ENCODE measurements at places on chromosomes 1 and 21.

DNA sequence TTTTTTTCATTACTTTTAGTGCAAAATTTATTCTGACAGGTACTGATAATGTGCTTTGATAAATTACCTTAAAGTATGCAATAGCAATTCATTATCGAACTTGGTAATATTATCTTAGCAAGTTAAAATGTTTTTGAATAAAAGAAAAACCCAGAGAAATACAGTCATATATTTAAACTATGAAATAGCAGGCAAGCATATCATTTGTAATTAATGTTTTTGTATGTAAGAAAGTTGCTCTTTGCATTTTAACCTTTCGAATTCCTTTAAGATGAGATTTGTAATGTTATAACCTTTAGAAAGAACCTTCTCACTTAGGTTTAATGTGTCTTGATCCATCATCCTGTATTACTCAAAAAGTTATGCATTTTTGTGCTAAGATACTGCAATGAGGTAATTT, 585.6 kb downstream of the PTBP2 start:
- DNase-seq, result no peak

GRCh38 chr1:15406614-15407559, 2.8 kb upstream of the EFHD2 start:
- DNase-seq, result no peak

DNA sequence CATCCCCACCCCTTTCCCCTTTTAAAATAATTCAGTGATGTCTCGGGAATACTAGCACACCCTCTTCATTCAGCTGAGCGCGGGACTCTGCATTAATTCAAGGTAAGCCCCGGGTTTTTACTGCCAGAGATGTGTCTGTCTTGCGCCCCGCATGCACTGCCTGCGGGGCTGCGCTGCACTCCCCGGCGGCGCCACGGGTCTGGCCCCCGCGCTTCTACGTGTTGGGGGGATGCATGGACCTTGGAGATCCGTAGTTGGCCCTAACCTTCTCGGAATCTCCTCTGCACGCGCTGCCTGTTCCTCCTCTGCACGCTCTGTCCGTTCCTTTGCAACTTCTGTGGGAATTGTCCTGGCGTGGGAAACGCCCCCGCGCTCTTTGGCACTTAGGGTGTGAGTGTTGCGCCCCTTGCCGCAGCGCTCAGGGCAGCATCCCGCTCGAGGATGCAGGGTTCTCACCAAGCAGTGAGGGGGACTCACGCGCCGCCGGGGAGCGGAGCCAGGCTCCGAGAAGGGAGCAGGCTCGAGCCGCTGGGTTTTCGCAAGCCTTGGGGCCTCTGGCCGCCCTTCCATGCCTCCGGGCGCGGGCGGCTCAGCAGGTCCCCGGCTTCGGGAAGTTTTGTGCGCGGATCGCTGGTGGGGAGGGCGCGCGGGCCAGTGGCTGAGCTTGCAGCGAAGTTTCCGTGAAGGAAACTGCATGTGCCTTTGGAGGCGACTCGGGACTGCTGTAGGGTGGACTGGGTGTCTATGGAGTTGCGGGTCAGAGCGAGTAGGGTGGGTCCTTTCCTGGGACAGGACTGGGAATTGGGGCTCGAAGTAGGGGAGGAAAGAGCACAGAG, 165.1 kb upstream of the CACNA1E start:
- no peak for DNase-seq

DNA sequence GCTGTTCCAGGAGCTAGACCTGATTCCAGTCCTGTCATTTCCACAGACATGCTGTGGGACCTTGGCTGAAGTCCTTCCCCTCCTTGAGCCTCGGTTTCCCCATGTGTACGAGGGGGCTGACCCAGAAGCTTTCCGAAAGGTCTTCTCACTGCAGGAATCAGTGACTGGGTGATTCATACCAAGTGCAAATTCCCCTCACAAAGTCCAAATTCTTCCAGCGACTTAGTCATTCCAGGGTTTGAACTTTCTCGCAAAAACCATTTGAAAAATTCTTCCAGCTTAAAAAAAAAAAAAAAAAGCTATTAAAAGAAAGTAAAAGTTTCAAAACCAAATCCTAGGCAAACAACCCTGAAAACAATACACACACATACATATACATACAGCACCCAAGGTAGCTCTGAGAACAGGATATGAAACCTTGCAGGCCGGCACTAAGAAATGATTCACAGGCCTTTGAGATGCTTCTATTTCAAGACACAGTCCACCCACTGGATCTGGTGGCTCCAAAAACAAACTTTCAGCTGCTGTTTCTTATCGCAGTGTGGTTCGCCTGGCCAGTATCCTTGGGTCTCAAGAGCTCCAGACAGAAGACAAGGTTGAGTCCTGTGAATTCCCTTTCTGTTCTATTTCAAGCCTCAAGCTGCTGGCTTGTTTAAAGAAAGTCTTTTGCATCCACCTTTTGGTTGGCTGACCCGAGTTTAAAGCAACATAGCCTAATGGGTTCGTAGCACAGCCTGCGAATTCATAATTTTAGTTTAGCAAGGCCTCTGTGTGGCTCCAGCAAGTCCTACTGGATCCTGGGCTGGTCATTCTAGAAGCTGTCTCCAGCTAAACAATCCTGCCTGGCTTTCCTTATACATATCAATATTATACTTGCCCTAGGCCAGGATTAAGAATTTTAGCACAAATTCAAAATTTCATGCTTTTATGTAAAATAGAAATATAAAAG, 18.0 kb upstream of the ID3 start:
- no peak for DNase-seq

- DNase-seq, result no peak
Measured at GRCh38 chr1:13759072-13759471, 59.1 kb downstream of the PRDM2 start.

GRCh38 chr1:185373813-185374529, 56.9 kb upstream of the IVNS1ABP start:
- DNase-seq, result no peak

- DNase-seq, result no peak
Measured at GRCh38 chr1:213526306-213526705, 461.5 kb upstream of the PROX1 start.

DNA sequence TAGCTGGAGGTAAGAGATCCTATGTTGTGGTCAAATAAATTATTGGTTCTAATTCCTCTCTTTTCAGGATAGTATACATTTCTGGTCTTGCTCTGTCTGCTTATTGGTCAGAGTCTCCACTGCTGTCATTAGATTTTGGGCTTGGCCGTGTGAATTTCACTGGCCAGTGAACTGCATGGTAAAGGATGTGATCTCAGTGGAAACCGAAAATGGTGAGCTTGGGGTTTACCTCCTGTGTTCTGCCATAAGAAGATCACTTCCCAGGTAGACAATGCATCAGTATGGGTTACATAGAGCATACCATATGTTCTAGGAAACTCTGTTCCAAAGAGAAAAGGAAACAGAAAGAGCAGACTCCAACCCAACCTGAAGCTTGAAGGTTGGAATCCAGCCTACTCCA, 1123.3 kb upstream of the B3GALT2 start:
- DNase-seq, result no peak

GRCh38 chr1:244896550-244896949, 32.2 kb upstream of the HNRNPU start:
- no peak for DNase-seq

DNA sequence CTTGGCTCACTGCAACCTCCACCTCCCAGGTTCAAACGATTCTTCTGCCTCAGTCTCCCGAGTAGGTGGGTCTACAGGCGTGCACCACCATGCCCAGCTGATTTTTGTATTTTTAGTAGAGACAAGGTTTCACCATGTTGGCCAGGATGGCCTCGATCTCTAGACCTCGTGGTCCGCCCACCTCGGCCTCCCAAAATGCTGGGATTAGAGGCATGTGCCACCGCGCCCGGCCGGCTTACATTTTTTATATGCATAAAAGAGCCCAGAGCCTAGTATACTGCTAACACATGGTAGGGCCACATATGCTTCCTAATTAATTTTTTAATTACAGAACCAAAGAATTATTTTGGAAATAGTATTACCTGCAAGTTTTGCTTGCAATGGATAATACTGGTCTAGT, 1325.4 kb downstream of the PLA2G4A start:
- DNase-seq, result no peak

DNA sequence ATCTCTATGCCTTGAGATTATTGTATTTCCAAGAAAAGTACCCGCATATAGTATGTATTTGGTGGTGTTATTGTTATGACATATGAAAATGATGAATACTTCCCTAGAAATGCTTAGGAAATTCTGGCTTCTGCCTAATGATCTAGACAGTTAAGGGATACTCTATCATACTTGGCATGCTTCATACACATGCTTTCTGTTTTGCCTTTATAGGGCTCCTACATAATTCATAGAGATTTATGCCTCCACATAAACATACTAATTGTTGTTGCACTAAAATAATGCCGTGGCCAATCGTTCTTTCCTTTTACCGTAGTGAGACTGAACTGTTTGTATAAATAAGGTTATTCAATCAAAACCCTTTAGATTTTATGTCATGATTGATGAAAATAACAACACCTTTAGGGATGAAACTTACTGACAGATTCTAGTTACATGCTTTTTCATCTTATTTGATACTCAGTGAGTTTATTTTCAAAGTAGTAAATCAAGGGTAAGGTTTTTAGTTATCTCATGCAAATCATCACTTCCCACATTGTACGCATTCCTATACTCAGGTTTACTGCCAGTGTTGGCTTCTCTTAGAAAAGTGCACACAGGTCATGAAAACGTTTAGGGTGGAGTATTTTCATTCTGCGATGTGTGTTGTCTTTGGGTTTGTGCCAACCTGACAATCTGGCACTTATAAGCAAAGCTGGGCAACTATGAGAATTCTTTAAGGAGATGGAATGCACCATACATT, 40.5 kb upstream of the SCYL3 start:
- no peak for DNase-seq

- no peak for DNase-seq
Measured at GRCh38 chr1:65259816-65260215, 49.5 kb upstream of the DNAJC6 start.

DNA sequence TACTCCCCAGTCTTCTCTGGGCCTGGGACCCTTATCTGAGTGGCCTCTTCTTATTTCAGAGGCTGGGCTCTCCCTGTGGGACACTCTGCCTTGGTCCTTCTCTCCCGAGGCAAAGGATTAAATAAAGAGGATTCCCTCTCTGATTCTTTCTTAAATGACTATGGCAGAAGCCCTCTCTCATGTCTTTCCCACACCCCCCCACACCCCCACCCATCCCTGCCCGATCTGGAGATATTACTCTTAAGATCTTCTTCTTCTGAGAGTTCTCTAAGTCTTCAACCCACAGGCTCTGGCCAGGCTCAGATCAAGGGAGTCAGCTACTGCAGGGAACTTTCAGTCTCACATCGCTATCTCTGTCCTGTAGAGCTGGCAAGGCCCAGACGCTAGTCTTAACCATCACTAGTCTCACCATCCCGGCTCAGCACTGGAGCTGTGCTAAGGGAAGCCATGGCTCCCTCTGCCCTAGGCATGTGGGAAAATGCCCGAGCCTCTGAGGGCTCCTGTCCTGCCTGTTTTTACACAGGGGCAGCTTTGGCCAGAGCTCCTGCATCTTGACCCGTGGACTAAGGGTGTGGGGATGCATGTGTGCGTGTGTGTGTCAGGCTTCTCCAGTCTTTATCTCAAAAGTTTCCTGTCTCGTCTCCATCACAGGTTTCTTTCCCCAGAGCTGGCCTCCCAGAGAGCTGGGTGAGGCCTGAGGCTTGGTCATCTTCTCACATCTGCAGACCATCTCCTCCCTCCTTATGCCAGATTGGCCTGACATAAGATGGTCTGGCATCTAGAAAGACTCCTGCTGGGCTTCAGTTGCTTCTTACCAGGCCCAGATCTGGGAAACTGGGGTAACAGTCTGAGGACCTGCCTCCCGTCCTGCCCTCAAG, 36.7 kb downstream of the LGR6 start:
- DNase-seq, result no peak

GRCh38 chr21:29961291-29962027, 21.7 kb upstream of the GRIK1 start:
- no peak for DNase-seq

- no peak for DNase-seq
Measured at GRCh38 chr1:152167835-152168534, 9.0 kb upstream of the RPTN start.

GRCh38 chr1:50667710-50668356, 244.6 kb upstream of the DMRTA2 start:
- no peak for DNase-seq

- DNase-seq, result no peak
Measured at GRCh38 chr21:42406201-42406621, 2.5 kb downstream of the UBASH3A start.

DNA sequence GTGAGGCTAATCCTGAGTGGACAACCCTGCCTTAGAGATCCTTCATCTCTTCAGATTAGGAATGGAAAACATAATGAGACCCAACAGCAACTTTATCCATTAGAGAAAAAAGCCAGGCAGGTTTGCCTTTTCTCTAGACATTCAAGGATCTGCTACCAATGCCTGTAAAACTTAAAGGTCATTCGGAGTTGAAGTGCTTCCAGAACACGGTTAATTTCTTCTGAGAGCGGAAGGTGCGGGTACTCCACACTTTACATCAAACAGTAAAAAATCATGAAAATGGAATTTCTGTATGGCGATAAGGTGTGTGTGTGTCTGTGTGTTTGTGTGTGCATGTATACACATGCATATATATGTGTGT, 65.2 kb upstream of the PRKACB start:
- no peak for DNase-seq

DNA sequence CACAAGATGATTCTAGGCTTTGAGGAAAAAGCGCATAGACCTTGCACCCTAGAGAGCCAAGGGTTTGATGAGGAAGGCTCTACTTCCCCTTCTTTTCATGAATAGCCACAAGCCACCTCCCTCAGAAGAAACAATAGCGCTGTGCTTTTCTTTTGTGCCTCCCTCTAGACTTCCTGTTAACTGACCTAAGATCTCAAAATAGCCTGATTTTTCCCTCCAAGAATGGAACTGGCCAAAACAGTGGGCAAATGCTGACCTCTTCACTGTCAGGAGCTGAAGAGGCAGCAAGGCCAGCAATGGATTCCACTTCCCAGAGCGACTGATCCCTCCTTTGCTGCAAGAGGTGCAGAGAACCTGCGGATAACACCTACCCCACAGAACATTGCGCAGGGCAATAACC, 362.8 kb downstream of the KCNH1 start:
- DNase-seq, result no peak

GRCh38 chr1:20472860-20473711, 12.9 kb downstream of the CAMK2N1 start:
- DNase-seq, result no peak

- no peak for DNase-seq
Measured at GRCh38 chr1:206784471-206784903, 12.2 kb upstream of the IL10 start.

GRCh38 chr1:173009597-173009996, 41.1 kb downstream of the TNFSF18 start:
- no peak for DNase-seq

GRCh38 chr1:7948960-7949359, 8.3 kb upstream of the TNFRSF9 start:
- no peak for DNase-seq

DNA sequence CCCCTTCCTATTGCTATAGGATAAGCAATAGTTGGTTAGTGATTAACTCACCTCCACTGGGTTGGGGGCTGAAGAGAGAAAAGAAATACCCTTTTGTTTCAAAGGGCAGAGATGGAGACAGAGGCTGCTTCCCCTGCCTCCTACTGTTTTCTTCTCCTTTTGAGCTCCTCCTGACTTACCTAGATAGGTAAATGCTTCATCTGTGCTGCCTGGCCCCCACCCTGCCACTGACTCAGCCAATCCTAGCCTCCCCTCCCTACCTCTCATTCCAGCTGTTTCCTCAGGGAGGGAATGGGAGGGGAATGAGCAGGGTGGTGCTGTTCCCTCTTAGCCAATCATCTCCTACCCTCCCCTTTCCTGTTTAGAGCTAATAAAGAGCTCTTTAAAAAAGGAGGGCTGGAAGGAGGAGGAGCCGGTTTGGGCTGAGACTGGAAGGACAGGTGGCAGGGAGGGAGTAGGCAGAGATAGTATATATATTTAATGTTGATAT, at the start of gene C1orf116:
Gene C1orf116 (minus strand): TSS at position 229 of the 490 bp plus-strand sequence. CDS start 5,158 bp downstream, outside the sequence.
- peak; percentile 91 for DNase-seq

Data from NCI-H774 (cell line).